Muscle of arm (tissue), 14 donors: ENCODE measurements at places on chromosomes 13 and 19. TPM values are rescaled to one million over a fixed set of nuclear protein-coding genes. Genes with fewer than 3 reads are reported as not detected.

GRCh38 chr19:19744641-19745040 lies 11.7 kb upstream of the ZNF14 start:
- DNase-seq, result no peak

DNA sequence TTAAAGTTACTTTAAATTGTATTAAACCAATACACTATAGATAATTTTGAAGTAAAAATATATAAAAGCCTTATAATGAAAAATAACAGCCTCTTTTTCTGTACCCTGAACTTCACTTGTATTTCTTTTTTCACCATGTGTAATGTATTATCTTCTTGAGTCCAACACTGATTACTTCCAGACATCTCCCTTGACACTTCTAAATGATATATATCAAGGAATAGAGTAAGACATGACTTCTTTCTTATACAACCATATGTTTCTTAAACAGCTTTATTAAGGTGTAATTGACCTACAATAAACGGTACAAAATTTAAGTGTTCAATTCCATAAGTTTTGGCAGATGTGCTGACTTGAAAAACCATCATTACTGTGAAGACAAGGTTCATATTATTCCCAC lies 531.9 kb downstream of the OLFM4 start:
- DNase-seq, result peak; percentile 41

Gene TEX29
- not detected for polyA plus RNA-seq

GRCh38 chr19:5961969-5962945 lies 15.7 kb downstream of the RANBP3 start:
- no peak for DNase-seq

- no peak for DNase-seq
These were observed 1.5 kb upstream of the GZMM start for GRCh38 chr19:542173-542866.

GRCh38 chr13:20301403-20302071 lies 69.4 kb upstream of the GJB6 start:
- peak; percentile 37 for DNase-seq

DNA sequence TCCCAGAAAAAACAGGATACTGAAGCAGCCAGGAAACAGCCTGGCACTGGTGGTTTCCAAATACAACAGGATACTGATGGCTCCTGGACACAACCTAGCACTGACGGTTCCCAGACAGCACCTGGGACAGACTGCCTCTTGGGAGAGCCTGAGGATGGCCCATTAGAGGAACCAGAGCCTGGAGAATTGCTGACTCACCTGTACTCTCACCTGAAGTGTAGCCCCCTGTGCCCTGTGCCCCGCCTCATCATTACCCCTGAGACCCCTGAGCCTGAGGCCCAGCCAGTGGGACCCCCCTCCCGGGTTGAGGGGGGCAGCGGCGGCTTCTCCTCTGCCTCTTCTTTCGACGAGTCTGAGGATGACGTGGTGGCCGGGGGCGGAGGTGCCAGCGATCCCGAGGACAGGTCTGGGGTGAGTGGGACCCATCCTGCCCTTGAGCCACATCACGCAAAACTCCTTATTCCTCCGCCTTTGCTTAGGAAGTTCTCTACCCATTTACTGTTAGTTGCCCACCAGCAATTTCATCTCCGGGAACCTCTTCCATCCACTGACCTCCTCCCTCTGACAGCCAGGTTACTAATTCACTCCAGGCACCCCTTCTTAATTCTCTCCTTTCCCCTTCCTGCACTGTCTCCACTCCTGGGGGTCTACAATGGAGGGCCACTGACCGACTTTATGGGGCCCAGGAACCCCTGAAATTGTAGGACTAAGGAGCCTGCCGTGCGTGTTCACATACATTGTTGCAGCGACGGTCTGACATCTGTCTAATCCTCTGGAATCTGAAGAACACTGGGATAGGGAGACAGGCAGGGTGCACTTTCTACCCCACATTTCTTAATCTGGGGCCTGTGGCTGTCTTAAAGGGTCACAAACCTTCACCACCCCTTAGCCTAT lies 1.2 kb downstream of the ITPKC start:
- DNase-seq, result no peak

DNA sequence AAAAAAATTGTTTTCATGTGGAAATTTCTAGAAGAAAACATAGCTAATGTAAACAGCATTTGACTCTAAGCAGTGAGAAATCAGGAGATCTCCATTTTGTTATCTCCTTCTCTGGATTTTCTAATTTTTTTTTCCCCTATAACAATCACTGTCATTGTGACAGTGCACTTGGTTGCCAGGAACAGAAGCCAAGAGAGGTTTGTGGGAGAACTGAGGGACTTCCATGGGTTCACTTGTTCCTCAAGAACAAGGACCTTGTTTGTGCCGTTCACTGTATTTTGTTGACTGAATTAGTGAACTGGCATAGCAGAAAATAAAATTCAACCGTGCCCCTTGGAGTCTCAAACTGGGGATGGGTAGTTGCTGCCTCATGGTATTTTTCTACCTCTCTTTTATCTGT lies 17.1 kb downstream of the SHISA7 start:
- DNase-seq, result no peak

GRCh38 chr19:43675269-43675879 lies 5.4 kb upstream of the PLAUR start:
- DNase-seq, result no peak

DNA sequence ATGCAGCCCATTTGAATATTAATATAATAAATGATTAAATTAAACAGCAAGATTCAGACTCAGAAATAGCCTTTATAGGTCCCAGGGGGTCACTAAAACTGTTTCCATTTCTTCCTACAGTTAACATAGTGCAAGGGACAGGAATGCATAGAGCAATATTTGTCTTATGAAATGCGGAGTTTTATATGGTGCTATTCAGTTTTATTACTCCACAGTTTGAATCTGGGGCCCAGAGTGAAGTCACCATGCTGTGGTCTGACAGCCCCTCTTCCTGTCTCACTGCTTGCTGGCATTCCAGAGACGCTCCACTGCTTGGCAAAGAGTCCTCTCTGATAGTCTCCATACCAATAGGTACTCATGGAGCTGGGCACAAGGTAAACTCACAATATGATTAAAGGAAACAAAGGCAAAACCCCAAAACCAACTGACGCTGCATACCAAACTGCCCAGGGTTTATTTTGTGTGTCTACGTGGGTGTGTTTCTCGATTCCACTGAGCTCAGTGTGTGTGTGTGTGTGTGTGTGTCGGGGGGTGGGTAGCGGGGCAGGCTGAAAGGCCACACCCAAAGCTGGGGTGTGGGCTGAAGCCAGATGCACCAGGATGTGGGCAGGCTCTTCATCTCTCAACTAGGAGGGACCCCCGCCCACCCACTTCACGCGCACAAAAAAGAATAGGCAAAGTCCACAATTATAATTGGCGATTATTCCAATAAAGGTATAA lies 277.9 kb downstream of the TSHZ3 start:
- DNase-seq, result peak; percentile 49

- DNase-seq, result no peak
These were observed 183.7 kb downstream of the COL4A1 start for GRCh38 chr13:110123041-110123809.
